ENCODE measurements at places on chromosomes 6 and 20.

GRCh38 chr6:7324520-7324919 lies 11.5 kb upstream of the SSR1 start:
- DNase-seq = no peak

- peak; percentile 38 for DNase-seq
Measured at GRCh38 chr6:106974336-106974998, at the start of gene CD24. TSS of gene CD24 (minus strand) at chr6:106974729. CDS start at chr6:106974646, 83 bp downstream.

DNA sequence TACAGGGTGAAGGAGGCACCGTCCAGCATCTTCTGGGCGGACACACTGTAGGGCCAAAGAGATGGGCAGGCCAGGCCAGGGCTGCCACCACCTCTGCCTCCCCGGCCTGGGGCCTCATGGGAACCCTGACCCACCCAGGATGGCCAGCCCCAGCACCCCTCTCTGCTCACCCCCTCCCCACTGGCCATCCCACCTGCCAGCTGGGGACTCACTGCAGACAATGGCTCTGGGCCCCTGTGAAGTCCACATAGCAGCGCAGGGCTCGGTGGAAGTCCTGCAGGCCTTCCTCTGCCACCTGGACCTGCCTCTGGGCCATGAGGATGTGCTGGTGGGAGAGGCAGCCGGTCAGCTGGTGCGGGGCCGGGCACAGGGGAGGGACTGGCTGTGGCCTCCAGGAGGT lies 3.6 kb upstream of the C20orf144 start:
- DNase-seq = no peak

GRCh38 chr6:3226042-3226441 lies 1.4 kb downstream of the TUBB2B start:
- no peak for DNase-seq

GRCh38 chr20:36461600-36462439 lies 79.5 kb upstream of the MYL9 start:
- no peak for DNase-seq

DNA sequence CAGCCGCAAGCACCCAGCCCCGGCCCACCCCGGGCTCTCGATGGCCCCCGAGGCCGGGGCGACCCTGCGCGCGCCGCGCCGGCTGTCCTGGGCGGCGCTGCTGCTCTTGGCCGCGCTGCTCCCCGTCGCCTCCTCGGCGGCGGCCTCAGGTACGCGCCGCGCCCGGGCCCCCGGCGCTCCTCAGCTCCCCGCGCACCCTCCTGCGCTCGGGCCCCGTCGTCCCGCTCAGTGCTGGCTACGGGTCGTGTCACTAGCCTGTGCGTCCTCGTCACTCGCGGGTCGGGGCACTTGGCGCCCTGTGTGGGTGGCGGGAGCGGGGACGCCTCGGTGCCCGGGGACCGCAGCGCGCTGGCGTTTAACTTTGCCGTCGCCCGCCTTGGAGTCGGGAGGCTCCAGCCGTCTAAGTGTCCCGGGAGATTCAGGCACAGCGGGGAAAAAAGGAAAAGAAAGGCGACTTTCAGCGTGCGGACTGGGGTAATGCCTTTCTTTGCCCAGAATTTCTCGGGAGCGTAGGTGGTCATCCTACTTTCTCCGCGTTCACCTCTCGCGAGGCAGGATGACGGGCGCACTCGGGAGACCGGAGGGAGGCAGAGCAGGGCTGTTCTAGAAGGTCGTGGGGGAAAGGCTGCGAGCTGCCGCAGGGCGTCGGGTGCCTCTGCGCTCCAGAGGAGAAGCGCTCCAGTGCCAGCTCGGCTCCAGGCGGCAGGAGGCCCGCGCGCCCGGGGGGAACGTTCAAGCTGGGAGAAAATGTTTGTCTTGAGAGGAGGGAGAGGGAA lies 545 bp downstream of the FNDC1 start:
- DNase-seq = peak; percentile 41

GRCh38 chr6:37125774-37126492 lies 44.0 kb upstream of the PIM1 start:
- no peak for DNase-seq

DNA sequence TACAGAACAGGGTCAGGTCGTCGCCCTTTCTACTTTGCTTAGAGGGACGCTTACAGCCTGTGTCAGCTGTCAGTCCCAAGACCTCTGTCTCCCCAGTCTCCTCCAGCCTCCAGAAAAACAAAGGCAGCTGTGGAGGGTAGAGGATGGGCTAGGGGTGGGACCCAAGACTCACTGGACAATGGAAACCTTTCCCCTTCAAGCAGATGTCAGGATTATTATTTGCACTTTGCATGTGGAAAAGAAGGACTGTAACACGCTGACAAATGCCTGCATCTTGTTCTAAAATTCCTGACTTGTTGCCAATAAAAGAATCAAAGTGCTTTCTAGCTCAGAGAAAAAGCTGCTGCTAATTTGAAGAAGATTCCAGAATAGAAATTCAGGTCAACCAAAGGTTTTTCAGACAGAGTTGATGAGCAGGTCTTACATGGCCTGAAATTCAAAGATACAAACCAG lies 58.7 kb downstream of the SNX5 start:
- DNase-seq = no peak

GRCh38 chr20:58117944-58118343 lies 110.5 kb downstream of the ANKRD60 start:
- no peak for DNase-seq
